MG63 (cell line): ENCODE measurements at places on chromosomes 13 and 19.
A peak's percentile ranks its signal among the peaks of the same experiment; 100 is the strongest.

GRCh38 chr13:93505104-93505952, 278.7 kb downstream of the GPC6 start:
- no peak for DNase-seq

GRCh38 chr13:113532156-113532806, 41.8 kb upstream of the DCUN1D2 start:
- no peak for DNase-seq

DNA sequence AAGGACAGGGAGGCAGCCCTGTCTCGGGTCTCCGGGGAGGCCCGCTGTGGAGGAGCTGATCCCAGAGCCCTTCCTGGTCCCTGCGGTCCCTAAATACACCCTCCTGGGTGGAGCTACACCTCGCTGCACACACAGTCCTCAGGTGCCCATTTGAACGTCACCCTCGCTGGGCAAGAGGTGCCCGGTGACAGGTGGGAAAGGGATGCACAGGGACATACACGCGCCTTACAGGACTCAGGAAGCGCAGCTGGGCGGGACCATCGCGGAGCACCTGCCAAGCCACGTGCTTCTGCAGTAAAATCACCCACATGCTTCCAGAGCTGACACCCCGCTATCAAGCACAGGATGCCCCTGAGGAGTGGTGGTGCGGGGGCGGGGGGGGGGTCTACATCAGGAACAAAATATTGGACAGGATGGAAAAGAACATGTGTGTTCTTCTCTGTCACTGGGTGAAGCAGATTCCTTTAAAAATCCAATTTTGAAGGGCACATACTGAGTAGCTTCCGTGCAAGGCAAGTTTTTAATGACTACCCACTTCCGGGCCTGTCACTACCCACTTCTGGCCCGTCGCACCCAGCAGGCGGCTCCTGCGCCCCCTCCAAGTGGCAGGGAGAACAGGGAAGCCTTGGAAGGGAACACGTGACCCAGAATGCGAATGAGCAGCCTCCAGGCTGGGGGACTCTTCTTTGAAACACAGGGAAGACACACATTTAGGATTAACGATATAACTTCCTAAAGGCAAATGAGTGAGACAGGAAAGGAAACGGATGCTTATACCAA, 78.9 kb downstream of the COL4A1 start:
- DNase-seq, result no peak

GRCh38 chr13:45216193-45216592, 15.3 kb upstream of the KCTD4 start:
- DNase-seq, result no peak

- no peak for DNase-seq
These were observed 43.3 kb downstream of the SPATA13 start for GRCh38 chr13:24203811-24204210.

- DNase-seq, result no peak
These were observed 141.3 kb downstream of the ZAR1L start for GRCh38 chr13:32173881-32174280.

- no peak for DNase-seq
These were observed 16.8 kb downstream of the MPND start for GRCh38 chr19:4360081-4360569.

GRCh38 chr19:32624410-32624809, 43.4 kb downstream of the PDCD5 start:
- DNase-seq, result no peak

- no peak for DNase-seq
These were observed 84.3 kb downstream of the RNASEH2B start for GRCh38 chr13:50993934-50994333.

GRCh38 chr13:71721104-71721503, 145.9 kb downstream of the DACH1 start:
- no peak for DNase-seq

- peak; percentile 19 for DNase-seq
These were observed 124.2 kb downstream of the CACNA1A start for GRCh38 chr19:13381827-13382632.

DNA sequence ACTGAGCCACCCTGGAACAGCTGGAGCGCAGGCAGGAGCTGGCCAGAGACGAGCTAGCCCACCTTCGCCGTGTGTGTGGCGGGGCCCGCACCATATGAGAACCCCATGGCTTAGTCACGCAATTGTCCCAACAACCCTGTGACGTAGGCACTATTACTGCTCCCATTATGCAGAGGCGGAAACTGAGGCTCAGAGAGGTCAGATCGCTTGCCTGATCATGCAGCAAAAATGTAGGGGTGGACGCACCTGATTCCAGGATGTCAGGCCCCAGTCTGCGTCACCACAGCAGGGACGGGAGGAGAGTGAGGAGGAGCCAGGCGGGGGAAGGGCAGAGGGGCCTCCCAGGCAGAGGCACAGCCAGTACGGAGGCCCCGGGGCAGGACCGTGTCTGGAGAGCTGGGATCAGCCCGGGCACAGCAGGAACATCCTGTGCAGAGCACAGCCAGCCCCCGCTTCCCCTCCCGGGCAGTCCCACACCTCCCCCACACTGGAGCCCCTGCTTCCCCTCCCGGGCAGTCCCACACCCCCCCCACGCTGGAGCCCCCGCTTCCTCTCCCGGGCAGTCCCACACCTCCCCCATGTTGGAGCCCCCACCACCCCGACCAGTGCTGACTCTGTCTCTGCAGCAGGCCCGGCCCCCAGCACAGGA, 16.7 kb downstream of the PIP5K1C start:
- DNase-seq, result no peak

- DNase-seq, result no peak
These were observed 24.7 kb downstream of the PNPLA6 start for GRCh38 chr19:7560255-7560654.

DNA sequence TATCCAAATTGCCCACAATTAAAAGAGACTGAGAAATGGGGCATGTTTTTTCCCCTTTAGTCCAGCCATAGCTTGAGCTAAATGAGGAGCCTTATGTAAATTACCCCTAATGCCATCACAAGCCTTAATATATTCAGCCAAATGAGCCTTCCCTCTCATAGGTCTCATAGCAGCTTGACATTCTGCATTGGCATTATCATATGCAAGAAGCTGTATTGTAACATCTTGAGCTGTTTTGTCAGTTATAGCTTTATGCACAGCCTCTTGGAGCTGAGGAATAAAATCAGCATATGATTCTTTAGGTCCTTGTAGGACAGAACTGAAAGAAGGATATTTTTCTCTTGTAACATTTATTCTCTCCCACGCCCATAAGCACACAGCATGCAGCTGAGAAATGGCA, 153.2 kb downstream of the ZNF486 start:
- DNase-seq, result no peak

- DNase-seq, result peak; percentile 3
These were observed 215.2 kb downstream of the NBEA start for GRCh38 chr13:35157143-35157755.

DNA sequence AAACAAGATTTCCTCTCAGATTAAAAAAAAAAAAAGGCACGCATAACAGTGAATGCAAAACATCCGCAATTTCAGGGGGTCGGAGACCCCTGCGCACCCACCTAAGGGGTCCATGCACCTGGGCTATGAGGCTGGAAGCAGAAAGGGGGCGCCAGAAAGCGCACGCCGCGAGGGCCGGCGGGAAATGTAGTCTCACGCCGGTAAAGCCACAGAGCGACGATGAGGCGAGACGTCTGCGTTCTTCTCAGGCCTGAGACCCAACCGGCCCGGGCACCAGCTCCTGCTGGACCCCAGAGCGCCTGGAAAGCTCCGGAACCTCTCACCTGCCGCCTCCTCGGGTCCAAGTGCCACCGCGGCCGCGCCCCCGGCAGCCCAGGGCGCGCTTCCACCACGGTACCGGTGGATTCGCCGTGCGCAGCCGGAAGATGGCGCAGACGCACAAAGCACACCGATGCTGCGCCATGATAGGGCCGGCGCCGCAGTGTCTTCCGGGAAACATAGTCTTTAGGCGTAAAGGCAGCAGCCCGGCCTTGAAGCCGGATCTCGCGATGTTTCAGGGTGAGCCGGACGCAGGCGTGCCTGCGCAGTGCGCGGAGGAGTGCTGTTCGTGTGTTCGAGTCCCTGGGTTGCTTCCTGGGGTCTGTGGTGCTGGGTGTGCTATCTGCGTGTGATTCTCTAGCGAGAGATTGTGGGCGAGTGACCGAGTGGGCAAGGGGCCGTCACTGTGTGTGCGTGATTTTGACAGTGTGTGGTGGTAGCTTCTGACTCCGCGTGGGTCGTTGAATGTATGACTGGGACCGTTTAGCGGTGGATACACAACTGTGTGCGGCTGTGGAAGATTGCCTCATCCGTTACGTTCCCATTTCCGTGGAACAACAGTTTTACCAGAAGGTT, at the start of gene ZNF582:
ZNF582 (minus strand) TSS at position 416 of the 894 bp plus-strand sequence. CDS start 1,782 bp downstream, outside the sequence.
- DNase-seq, result peak; percentile 12

- peak; percentile 22 for DNase-seq
These were observed 14.8 kb downstream of the DHX34 start for GRCh38 chr19:47363758-47364531.

GRCh38 chr13:113901231-113901630, 37.4 kb upstream of the GAS6 start:
- DNase-seq, result peak; percentile 85

GRCh38 chr13:113791761-113792160, 32.7 kb downstream of the TMEM255B start:
- no peak for DNase-seq

GRCh38 chr19:27794494-27795042, 1418.4 kb downstream of the UQCRFS1 start:
- DNase-seq, result peak; percentile 47

DNA sequence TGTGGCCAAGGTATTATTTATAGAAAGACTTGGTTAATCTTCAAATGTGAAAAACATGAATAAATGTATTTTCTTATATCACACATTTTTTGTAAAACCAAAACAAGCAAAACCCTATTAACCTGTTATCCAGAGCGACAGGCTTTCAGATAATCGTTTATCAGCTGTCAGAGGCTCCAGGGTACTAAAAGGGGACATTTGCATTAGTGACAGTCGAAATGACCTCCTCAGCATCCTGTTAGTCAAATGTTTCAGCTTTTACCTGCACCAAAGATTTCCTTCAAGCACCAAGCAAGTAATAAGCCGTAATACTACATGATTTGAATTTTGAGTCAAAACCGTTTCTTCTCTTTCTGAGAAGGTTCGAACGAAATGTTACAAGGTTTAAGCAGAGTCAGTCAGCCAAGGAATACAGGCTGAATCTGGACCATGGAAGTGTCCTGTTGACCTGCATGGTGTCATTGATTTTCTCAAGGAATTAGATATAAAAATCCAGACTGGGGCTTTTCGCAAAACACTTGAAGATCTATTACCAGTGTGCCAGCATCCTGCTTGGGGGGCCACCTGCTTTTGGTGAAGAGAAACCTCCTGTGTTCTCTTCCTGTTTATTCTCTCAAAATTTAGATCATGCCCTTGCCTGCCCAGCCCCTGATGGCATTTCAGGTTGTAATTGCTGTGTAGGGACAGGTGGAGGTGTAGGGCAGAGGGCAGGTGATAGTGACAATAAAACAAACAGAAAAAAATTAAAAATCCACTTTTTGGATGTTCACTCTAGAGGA, 11.3 kb upstream of the RFC3 start:
- DNase-seq, result no peak

- DNase-seq, result no peak
These were observed 34.1 kb downstream of the ELL start for GRCh38 chr19:18487576-18488402.

DNA sequence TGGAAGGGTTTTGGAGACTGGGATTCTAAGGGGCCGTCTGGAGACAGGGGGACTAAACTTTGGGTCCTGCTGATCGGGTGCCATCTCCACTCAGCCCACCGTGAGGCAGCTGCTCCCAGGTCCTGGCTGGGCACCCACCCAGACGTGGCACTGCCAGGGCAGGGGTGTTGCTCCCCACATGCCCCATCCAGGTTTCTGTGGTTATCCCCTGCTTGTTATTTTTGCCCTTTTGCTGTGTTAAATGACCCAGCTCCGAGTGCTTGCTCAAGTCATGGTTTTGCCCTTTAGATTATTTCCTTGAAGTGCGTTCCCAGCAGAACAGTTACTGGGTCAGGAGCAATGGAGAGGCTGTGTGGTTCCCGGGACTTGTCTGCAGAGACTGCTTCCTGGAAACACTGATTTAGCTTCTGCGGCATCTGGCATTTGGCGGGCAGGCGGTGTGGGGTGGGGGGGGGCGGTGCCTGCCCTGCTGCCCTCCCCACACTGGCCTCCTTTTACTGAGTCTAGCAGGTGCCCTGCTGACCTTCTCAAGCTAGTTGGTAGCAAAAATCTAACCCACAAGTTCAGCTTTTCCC, 1.9 kb downstream of the RAB11B start:
- no peak for DNase-seq

DNA sequence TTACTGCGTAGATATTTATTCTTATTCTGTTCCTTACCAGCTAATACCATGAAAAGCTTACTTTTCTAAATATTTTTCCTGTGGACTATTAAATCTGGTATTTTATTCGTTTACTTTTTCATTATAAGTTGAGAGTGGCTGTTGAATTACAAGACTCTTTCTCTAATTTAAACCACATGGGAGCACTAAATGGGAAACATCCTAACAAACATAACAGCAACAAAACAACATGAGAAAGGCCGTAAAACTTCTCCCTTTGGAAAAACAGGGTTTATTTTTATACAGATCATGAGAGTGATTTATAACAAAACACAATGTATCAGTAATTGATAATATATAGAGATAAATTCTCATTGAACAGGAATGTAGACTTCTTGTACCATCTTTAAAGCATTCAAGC, 1592.1 kb downstream of the EFNB2 start:
- DNase-seq, result no peak

DNA sequence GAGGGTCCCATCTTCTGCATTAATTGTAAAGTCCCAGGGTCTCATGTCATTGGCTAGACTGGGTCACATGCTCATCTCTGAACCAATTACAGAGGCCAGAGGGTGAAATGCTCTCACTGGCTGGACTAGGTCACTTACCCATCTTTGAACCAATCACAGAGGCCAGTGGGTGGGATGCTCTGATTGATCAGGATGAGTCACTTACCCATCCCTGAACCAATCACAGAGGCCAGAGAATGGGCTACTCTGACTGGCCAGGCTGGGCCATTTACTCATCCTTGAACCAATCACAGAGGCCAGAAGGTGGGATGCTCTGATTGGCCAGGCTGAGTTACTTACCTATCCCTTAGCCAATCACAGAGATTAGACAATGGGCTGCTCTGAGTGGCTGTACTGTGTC, 5.3 kb downstream of the MISP start:
- DNase-seq, result peak; percentile 48

DNA sequence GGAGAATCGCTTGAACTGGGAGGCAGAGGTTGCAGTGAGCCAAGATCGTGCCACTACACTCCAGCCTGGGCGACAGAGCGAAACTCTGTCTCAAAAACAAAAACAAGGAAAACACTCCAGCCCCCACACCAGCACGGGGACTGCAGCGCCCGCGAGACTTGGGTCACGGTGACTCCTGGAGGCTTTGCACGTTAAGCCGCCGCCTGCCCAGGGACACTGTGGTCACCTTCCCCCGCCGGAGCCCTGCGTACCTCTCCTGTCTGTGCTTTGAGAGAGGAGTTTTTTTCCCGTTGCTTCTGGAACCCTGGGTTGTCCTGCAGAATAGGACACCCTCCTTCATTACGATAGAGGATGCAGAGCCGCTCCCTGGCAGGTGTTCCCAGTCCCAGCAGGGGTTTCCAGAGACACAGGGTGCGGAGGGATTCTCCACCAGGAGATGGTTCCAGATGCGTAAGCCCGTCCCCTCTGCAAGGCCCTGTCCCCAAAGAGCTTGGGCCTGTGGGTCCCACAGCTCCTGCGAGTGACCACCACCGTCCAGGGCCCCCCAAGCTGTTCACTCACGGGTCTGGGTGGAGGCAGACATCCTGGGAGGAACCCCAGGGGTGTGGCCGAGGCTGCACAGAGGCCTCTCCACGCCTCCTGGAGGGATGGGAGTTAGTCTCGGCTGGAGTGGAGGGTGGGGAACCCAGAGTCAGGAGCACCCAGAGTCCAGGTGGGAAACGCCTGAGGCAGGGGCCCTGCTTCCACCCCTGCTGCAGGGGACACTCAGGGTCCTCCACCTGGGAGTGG, 42.8 kb upstream of the NDUFS7 start:
- DNase-seq, result no peak
